Stimulated activated CD4-positive, alpha-beta T cell treated with anti-CD3 and anti-CD28 coated beads, TNF-alpha, amount 100 ng/mL, for 24 hours (primary cell): ENCODE measurements at places on chromosomes 16 and 17.

DNA sequence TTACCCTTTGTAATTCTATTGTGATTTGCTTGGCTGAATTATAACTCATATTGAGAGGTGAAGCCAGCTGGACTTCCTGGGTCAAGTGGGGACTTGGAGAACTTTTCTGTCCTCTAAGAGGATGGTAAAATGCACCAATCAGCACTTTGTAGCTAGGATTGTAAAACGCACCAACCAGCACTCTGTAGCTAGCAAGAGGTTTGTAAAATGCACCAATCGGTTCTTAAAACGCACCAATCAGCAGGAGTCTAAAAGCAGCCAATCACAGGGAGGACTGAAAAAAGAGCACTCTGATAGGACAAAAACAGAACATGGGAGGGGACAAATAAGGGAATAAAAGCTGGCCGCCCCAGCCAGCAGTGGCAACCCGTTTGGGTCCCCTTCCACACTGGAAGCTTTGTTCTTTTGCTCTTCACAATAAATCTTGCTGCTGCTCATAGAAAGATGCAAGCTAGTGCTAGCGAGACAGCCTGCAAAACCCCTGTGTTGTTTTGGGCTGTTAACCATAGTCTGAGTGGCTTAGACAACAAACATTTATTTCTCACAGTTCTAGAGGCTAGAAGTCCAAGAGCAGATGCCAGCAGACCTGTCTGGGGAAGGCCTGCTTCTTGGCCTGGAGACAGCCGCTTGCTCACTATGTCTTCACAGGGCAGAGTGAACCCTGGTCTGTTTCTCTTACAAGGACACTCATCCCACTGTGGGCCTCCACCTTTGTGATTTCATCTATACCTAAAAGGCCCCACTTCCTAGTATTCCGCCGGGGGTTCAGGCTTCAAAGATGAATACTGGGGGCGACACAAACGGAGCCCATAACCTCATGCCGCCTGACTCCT lies 39.0 kb upstream of the CRISPLD2 start:
- DNase-seq = no peak

DNA sequence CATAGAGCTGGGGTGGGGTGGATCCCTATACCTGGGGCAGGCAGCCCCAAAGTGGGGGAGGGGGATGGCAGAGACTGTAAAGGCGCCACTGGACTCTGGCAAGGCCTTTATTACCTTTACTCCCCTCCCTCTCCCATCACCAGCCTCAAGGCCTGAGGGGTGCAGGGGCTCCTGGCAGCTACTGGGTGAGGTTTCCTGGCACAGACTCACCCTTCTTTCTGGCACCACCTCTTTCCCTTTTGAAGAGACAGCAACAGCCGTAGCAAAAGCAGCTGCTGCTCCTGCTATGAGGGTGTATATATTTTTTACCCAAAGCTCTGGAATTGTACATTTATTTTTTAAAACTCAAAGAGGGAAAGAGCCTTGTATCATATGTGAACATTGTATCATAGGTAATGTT lies 17.6 kb downstream of the RAPGEFL1 start:
- no peak for DNase-seq

DNA sequence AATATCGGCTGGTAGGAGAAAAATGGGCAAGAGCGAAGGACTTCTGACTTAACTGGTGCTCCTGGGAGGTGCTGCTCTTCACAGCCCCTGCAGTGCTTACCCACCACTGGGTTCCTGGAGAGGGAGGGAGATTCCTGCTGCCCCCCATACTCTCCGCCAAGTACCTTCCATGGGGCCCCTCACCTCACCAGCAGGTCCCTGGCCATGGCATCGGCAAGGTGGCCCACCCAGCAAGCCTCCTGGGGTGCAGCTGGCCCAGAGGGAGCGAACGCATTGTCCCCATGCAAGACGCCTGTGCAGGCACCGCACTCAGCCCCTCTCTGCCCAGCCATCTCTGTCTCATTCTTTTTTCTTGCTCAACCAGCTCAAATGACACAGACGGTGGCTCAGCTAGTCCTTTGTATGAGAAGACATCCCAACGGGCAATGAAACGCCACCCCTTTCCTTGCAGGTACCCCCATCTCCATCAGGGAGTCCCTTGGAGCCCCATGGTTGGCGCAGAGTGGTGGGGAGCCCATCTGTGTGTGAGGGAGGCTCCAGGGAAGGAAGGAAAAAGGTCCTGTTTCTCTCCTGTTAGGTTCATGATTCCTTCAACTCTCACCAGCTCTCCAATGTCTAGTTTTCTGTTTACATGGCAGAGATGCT lies 9.6 kb upstream of the ALDH3A1 start:
- no peak for DNase-seq

- DNase-seq = no peak
These were observed 67.1 kb downstream of the CLEC18A start for GRCh38 chr16:70018254-70018653.

DNA sequence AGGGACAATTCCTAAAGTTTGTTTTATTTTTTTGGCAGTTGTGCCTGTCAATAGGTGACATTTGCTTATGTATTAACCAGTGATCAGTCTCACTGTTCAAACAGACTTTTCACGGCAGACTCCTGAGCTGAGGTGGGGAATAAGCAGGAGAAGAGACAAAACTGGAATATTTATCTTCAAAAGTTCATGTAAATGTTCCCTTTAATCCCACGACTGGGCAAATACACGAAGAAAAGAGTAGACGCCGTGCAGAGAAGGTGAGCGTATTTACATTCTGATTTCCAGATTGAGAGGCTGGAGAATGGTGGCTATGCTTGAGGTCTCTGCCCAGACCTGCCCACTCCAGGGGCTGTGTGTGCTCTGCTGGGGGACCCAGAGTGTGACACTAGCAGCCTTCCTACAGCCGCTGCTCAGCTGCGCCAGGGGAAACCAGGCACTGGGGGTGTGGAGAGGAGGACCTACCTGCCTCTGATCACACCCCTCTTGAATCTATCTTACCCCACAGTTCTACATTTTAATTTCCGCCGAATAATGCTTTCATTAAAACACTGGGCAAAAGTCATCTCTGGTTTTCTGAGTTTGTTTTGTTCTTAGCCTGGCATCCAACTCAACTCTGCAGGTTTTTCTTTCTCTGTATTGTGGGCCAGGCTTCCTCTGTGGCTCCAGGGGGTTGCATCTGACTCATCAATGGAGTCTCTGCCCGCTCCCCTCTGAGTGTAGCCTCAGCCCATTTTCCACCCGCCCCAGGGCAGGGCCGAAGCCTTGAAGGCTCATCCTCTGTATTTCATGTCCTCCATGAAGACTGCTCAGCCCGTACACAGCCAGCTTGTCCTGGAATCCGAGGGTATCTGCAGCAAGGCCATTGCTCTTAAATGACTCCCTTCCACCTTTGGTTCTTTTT lies 237.1 kb downstream of the NTN1 start:
- no peak for DNase-seq

DNA sequence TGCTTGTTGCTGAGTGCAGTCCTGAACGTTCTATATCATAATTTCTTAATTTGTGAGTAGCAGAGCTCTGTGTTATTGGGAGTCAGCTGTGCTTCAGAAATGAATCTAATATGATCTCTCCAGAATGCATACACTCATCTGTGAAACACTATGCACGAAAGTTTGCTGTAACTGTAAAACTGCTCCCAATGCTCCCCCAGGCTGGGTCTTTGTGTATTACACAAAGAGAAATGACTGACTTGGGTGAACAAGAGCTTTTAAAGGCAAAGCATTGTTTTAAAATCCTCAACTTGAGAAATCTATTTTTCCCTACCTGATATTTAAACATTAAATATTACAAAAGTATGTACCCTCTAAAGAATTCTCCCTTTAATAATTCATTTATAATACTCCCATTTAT lies 636.7 kb upstream of the KIF2B start:
- no peak for DNase-seq

DNA sequence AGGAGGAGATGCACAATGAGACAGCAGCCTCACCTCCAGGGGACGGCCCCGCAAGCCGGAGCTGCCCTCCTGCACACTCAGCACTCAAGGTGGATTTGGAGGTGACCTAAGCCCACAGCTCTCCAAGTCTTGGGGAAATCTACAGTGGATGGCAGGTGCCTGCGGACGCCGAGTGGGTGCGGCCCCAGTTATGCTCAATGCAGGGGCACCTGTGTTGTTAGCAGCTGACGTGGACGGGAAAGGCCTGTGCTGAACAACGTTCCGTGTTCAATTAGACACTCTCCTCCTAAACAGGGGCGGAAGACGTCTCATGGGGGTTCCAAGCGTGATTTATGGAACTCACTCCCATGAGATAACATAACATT lies 22.0 kb upstream of the METRNL start:
- no peak for DNase-seq

- DNase-seq = no peak
These were observed 119.7 kb downstream of the RAB11FIP4 start for GRCh38 chr17:31511195-31511578.

DNA sequence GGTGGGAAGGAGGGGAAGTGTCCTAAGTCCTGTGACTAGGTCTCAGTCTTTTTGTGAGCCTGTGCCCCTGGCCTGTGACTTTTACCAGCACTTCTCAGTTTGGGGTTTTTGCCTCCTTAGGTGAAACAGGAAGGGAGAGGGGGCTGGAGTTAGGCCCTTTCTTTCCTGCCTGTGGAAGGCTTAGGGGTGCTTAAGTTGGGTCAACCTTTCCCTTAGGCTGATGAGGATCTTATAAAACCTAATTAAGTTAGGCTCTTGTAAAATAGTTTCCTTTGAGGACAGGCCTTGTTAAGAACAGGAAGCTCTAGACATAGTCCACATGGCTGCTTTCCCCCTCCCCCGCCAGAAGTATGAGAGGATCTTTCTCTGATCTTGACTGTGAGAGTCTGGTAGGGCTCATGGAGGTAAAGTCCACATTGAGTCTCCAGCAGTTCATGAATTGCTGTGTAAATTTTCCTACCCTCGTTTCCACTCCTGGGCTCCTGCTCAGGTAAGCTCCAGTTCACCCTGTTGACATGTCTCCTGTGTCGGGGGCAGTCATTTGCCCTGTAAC lies 17.0 kb upstream of the DNASE1 start:
- peak; percentile 16 for DNase-seq

- no peak for DNase-seq
These were observed 17.2 kb upstream of the UTP6 start for GRCh38 chr17:31918701-31919128.

DNA sequence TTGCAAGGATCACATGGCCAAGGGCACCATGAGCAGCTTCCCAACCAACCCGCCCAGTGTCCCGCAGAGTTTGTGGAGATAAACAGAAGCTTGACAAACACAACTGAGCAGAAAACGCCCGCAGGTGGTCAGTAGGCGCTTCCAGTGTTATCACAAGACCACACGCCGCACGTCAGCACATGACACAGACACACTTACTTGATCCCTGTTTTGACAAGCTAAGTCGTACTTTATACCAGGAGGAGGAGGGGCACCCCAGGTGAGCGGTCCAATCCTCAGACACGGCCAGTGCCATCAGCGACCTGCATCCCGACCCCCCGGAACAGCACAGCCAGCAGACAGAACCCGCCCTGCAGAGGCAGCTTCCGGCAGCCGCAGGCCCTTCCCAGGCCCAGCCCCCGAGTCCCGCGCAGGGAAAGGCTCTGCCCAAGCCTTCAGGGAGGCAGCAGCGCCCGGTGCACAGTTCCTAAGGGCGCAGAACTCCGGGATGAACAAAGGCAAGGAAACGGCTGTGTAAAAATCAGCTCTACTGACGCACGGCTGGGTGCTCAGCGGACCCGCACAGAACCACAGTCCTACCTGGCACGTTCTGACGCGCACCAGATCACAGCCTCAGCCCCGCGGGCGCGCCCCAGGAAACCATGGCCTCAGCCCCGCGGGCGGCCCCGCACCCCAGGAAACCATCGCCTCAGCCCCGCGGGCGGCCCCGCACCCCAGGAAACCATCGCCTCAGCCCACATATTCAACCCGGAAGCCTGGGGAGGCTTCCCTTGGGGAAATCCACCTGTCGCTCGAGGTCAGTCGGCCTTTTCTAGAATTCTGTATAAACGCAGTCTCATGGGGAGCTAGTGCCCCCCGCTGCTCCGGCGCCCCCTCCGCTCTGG lies 27.8 kb downstream of the AXIN1 start:
- DNase-seq = peak; percentile 54

- DNase-seq = no peak
These were observed 119.3 kb upstream of the TBX2 start for GRCh38 chr17:61280338-61280737.

DNA sequence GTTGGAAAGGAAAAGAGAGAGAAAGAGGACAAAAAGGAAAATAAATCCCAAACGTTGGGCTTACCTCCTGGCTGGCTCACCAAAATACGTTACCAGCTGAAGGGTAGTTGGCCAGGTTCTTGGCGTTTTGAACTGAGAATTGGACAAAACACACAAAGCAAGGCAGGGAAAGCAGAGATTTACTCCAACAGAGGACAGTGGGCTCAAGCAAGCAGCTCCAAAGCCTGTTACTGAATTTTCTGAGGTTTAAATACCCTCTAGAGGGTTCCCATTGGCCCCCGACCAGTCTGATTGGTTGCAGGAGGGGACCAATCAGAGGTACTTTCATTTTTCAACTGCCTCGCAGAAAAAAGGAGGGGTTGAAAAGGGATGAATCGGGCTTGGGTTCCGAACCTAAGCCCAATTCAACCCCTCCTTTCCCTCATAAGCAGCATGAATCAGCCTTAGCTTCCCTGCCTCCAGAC lies 55.6 kb upstream of the ALOX12 start:
- DNase-seq = no peak

- no peak for DNase-seq
These were observed 2.3 kb downstream of the LRRC3C start for GRCh38 chr17:39929646-39930407.

- no peak for DNase-seq
These were observed 321.8 kb downstream of the WWOX start for GRCh38 chr16:78421181-78421708.

DNA sequence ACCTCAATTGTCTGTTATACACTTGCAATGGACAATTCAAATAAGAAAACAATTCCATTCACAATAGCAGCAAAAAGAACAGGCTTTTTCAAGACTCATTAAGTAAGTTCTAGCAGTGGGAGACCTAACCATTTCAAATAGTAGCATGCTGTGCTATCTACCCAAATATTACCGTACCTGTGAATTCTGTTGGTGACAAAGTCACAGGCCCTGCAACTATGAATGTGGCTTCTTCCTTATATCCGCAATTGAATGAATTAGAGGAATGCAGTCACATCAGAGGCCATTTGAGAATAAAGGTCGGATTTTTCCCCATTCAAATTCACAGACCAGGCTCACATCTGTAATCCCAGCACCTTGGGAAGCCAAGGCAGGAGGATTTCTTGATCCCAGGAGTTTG lies 800 bp upstream of the NME4 start:
- DNase-seq = no peak

GRCh38 chr16:83737729-83738354 lies 69.9 kb upstream of the HSBP1 start:
- DNase-seq = no peak

- DNase-seq = no peak
These were observed 13.6 kb upstream of the PYY start for GRCh38 chr17:43967251-43967875.

DNA sequence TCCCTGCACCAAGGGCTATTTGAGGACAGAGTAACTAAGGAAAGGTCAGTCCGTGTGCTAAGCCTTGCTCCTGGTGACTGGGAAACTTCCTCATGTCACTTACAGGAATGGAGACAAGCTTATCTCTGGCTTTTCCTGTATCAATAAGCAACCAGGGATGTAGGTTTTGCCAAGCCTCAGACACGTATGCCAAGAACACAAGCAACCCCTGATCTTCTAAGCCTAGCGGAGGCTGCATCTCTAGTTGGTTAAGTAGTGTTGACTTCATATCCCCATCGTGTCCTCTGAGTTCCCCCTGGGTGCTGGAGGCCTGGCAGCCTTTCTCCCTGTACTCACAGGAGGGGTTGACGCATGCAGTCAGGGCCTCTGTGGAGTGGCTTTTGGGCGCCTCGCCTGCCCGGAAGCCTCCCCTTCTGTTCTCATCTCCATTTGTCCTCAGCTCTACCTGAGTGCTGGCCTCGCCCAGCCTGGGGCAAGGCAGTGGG lies 1.4 kb upstream of the C1QTNF1 start:
- no peak for DNase-seq

- DNase-seq = no peak
These were observed 27.6 kb downstream of the MXRA7 start for GRCh38 chr17:76683011-76683755.
